ENCODE measurements at places on chromosomes 6 and 20.

DNA sequence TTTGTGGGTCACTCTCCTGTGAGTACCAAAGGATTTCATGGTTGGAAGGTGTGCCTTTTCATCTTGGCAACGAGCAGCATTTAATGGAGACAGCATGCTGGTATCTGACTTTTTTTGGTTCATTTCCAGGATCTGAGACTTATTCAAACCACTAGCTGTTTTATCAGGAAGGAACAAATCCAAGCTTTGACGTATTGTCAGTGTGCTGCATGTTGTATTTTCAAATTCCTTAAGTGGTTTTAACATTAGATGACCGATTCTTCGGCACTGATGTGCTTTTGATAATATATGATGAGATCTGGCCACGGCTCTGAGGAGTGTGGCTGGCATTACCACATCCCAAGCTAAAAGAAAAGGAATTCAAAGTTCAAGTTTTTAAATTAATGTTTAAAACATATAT is 6.4 kb downstream of the RMND1 start:
- DNase-seq = no peak

- no peak for DNase-seq
Observed at GRCh38 chr6:5230081-5230480, 30.7 kb downstream of the LYRM4 start.

- no peak for DNase-seq
Observed at GRCh38 chr6:116568821-116569755, 2.2 kb upstream of the RWDD1 start.

- no peak for DNase-seq
Observed at GRCh38 chr6:15653581-15653980, 9.2 kb downstream of the DTNBP1 start.

GRCh38 chr6:26230351-26230750 is 134.6 kb upstream of the BTN3A2 start:
- no peak for DNase-seq

GRCh38 chr6:167400482-167401138 is 75.7 kb downstream of the TTLL2 start:
- no peak for DNase-seq

DNA sequence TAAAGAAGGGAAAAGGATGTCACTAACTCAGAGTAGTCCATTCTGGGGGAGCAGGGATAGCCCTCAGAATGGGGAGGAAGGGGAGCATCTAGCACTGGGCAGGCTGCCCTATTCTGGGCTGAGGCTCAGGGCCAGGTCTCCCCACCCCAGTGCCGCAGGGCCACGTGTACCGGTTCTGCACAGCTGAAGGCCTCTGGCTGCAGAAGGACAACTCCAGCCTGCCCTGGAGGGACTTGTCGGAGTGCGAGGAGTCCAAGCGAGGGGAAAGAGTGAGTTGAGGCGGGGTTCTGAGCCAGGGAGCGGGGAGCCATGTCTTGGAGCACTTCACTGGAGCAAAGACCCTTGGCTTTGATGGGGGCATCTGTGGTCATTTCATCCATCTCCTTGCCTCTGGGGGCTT is 17.0 kb downstream of the GLP1R start:
- DNase-seq = no peak

GRCh38 chr6:109381747-109382575 is at the start of gene CD164:
CD164 (minus strand) TSS chr6:109382467; CDS start chr6:109382378, 89 bp downstream.
- peak; percentile 94 for DNase-seq

DNA sequence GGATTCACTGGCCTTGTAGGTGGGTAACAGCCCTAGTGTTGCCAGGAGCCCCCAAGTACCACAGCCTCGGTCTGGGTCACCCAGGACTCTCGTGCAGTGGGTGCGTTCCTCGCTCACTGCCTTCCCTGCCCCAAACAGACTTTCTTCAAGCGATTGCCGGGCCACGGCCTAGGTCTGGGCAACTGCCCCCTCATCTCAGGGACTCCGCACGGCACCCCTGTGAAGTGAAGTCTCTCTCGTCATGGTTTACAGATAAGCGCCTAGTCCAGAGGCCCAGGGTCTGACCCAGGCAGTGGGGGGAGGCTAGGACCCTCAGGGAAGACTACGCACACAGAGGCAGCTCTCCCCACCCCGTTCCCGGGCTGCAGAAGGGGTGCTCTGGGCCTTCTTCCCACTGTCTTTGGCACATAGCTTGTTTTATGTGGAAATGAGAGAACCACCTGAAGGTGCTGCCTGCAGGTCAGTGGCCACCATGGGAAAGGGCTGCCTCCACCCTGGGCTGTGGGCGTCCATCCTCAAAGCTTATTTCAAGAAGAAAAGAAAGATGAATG is 220.8 kb downstream of the ERMARD start:
- DNase-seq = no peak

DNA sequence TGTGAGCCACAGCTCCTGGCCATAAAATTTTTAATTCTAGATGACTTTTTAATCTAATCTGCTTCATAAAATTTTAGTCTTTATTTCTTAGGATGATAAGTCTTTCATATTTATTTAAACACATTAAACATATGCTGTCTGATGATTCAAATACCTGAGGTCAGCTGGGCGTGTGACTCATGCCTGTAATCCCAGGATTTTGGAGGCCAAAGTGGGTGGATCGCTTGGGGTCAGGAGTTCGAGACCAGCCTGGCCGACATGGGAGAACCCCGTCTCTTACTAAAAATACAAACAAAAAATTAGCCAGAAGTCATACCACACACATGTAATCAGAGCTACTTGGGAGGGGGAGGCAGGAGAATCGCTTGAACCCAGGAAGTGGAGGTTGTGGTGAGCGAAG is 53.1 kb downstream of the RBM24 start:
- DNase-seq = peak; percentile 7

- peak; percentile 54 for DNase-seq
Observed at GRCh38 chr20:50710492-50711063, 19.2 kb upstream of the RIPOR3 start.

GRCh38 chr20:34516247-34517113 is at the start of gene DYNLRB1:
DYNLRB1 (plus strand) TSS chr20:34516422; CDS start chr20:34516459, 37 bp downstream.
- peak; percentile 99 for DNase-seq

DNA sequence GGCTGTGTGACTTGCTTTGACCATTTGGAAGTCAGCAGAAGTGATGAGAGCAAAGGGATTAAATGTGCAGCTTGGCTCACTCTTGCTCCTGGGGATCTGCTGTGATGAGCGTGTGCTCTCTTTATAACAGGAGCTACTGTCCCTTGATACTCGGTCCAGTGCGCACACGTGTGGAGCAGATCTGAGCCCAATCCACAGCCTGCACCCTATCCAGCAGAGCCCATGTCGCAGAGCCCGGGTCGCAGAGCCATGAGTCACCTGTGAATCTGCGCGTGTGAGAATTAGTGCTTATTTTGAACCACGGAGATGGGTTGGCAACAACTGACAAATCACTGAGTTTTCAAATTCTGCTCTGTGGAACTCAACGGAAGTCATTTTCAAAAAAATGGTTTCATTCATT is 291.0 kb upstream of the SULF2 start:
- DNase-seq = no peak

DNA sequence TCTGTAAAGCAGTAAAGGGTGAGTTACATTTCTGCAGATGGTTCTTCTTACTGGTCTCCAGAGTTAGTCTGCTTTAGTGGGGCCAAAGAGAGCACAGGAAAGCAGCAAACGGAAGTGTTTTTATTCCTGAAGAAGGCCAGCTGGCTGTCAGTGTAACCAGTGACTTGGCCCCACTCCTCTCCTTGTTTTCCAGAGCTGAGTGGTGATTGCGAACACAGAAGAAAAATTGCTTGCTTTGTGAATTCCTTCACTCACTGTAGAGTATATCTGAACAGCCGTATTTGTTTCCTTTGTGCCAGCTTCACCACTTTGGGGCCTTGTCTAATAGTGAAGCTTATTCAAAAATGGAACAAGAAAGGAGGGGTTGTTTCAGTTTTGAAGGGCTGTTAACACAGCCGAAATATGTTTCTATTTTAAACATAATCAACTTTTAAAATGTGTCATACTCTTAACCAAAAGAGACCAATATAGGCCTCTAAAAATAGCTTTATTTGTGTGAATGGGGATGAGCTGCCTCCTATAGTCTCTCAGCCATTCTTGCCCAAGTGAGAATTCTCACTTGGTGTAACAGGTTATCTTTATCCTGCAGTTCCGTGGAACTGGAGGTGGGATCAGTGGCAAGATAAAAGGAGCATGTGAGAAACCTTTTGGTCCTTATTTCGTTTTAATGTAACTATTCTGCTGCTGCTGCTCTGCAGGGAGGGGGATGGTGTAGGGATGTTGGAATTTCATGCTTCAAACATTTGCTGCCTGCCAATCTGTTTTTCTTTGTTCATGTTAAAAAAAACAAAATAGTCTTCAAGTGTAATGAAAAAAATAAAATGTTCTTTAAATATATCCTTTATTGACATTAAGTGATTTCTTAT is 37.8 kb downstream of the ZC2HC1B start:
- DNase-seq = no peak

DNA sequence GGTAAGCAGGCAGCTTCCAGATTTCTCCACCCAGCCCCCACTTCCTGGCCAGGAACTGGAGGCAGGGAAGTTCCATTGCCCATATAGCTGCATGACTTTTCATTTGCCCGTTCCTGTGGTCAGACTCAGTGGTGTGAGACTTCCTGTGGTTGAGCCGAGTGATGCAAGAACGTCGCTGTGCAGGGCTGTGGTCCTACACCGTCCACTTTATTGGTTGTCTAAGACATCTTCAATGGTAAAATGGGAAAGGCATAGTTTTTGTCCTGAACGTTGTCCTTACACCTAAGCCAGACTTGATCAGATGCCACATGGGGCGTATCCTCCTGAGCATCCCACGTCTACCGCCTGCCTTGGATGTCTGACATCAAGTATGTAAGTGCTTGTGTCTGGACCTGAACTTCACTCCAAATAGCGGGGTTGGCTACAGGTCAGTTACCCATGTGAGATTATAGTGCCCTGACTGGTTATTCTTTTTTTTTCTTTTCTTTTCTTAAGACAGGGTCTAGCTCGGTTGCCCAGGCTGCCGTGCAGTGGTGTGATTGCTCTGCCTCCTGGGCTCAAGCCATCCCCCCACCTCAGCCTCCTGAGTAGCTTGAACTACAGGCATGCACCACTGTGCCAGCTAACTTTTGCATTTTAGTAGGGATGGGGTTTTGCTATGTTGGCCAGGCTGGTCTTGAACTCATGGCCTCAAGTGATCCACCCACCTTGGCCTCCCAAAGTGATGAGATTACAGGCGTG is 25.9 kb upstream of the GTSF1L start:
- DNase-seq = no peak

DNA sequence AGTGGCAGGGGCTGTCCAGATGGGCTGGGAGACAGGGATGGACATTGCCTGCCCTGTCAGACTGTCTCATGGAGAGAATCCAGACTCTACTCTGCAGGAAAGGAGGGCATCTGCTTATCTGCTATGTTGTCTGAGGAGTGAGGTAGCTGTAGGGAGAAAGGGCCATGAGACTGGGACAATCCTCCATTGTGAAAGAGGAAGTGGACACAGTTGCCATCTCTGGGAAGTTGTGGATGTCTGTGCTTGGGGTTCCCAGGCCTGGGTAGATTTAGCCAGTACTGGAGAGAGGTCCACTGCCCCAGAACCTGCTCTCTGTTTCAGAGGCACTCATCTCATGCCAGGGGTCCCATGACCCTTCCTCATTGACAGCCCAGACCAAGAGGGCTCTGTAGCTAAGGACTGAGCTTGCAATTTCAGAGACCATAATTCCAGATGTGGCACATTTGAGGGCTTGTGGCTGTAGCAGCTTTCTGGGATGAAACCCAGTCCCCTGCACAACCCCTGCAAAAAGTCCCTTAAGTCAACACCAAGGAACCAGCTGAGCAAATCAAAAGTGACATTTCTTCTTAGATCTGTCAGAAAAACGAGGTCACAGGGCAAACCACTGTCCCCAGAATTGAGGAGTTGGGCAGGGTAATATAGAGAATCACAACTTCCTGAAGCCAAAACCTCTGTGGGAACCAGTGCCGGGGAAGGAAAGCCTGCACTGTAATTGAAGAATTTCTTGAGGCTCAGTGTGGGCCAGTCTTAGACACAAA is 4.1 kb upstream of the SIRPG start:
- no peak for DNase-seq

DNA sequence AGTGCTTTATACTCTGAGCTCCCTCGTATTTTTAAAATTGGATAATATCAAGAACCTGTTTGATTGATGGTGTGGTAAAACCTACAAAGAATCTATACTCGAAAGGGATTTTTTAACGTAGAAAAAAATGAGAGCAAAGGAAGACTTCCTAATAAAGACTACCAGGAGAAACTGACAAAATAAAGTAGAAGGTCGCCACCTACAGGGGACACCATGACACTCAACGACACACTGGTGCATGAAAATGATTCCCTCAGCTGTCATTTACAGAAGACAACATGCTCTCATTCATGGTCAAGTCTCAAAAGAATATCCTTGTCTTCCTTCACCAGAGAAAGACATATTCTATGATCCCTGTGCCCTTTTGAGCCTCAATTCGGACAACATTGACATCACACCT is 10.1 kb upstream of the NHSL1 start:
- DNase-seq = peak; percentile 54

GRCh38 chr6:28490205-28490890 is 25.2 kb downstream of the GPX6 start:
- no peak for DNase-seq

GRCh38 chr20:64162239-64162910 is 1.9 kb upstream of the MYT1 start:
- DNase-seq = no peak

DNA sequence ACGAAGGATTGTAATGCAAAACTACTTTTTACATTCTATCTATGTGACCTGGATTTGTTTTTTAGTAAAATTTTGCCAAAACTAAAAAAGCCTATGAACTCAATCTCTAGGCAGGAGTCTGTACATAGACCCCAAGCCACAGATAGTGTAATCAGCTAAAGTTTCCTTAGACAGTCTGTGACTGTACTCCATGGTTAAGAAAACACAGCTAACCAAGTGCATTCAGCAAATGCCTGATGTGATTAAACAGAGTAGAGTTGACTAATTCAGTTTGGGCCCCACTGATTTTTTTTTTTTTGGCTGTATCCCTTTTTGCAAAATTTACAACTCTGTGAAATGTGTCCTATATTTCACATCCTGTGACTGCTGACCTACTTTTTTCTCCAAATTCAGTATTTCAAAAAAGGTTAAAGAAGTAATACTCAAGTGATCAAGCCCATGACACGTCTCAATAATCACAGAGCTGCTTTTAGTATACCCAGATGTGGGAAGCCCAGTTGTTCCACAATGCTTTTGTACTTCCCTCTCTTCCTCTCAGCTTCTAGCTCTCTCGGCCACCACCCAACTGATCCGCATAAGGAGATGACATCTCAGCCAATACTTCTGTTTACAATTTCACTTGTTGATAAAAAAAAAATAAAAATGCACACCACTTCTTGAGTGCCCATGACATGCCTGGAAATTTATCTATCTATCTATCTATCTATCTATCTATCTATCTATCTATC is 108.8 kb upstream of the TBX18 start:
- no peak for DNase-seq

DNA sequence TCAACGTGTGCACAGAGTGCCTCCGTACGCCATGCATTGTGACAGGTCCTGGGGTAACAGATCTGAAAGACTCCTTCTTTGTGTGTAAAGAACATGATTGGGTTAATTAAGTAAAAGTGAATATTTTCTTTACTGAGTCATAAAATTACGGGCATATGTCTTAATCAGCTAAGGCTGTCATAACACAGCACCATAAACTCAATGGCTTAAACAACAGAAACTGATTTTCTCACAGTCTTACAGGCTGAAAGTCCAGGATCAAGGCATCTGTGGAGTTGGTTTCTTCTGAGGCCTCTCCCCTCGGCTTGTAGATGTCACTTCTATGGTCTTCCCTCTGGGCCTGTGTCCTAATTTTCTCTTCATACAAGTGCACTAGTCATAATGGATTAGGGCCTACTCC is 176.9 kb downstream of the MTFR2 start:
- no peak for DNase-seq
